ENCODE measurements at places on chromosomes 13 and 19. TPM values are rescaled to one million over a fixed set of nuclear protein-coding genes. Genes with fewer than 3 reads are reported as not detected.

DNA sequence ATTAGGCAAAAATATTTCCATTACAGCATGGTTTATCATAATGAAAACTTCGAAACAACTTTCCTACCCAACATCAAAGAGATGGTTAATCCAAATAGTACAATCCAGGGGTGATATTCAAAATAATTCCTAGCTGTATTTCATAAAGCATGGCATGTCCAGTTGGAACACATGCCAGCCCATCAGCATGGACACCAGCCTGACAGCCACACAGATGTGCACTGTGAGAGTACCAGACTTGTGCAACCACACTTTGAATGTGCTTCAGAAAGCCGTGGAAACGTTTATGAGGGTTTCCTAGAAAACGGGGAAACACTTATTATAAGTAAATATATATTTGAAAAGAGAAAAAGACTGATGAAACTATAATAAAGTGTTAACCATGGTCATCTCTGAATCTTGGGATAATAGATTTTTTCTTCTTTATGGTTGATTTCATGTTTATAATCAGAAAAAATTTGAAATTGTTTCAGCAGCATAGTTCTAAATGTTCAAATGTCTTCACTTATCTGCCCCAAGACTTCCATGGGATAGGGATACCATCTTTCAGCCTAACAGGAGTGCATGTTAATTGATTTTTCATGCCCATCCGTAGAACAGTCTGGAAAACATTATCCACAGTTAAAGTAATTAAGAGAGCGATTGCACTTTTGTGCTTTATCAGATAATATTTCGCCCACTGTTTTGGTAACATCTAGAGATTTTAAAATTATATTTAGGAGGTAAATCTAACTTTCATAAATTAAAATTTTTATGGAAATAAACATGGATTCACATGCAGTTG, 242.6 kb upstream of the IRS2 start:
- DNase-seq: no peak

DNA sequence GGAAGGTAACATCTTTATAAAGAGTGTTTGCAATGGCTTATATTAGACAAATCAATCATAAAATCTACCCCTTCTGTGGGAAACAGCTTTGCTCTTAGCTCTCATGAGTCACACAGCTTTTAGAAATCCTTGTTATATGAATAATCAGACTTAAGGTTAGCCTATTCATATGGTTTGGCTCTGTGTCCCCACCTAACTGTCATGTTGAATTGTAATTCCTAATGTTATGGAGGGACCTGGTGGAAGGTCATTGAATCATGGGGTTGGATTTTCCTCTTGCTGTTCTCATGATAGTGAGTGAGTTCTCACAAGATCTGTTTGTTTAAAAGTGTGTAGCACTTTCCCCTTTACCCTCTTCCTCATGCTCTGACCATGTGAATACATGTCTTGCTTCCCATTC, 704.2 kb upstream of the KLHL1 start:
- no peak for DNase-seq

- no peak for DNase-seq
Observed at GRCh38 chr13:110923777-110924638, 9.1 kb upstream of the ANKRD10 start.

DNA sequence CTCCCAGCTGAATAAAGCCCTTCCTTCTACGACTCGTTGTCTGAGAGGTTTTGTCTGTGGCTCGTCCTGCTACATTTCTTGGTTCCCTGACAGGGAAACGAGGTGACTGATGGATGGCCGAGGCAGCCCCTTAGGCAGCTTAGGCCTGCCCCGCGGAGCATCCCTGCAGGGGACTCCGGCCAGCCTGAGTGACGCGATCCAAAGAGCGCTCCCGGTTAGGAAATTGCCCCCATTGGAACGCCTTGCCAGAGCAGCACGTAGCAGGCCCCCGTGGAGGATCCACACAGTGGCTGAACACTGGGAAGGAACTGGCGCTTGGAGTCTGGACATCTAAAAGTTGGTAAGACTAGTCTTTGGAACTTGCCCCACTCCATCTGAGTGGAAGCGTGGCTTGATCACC, 296.8 kb upstream of the SGCG start:
- no peak for DNase-seq

DNA sequence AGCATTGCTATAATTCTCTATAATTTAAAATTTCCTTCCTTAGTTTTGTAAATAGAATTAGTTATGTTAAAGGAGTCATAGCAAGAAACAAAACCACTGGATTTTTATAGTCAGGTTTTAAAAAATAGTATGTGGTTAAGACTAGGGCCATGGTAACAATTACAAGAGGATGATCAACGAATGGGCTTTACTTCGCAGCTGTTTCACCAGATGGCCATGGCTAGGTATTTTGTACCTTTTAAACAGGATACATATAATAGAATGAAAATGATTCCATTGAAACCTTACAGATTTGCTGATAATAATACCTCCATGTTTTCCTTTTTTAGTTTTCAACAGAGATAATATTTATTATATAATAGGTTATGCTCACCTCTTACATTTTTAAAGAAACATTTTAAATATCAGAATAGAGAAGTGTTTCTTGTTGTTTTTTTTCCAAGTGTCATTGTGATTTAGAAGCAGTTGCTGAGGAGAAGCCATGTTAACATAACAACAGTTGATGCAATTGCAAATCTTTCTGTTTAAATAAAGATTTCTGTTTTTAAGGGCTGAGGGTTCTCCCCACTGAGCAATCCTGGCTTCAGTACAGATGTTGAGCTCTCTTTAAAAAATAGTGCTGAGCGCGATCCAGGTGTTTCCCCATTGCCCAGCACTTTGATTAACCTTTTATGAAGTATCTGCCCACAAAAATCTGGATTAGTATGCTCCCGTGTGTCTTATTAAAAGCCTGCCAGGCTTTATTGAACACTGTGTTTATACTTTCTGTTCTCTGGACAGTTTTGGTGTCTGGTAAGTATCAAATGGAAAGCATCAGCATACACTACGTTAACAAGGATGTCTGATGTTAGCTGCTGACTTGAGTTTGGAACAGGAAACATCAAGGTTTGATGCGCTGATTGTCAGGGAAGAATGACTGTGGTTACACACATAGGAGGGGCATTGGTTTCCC, 205.3 kb downstream of the HS6ST3 start:
- no peak for DNase-seq

- DNase-seq: no peak
Observed at GRCh38 chr19:41116261-41116660, 2.0 kb downstream of the CYP2F1 start.

DOHH gene
- 9.6 TPM for polyA plus RNA-seq

ACP5 gene
- polyA plus RNA-seq: 12.9 TPM

NHLRC3 gene
- 45.5 TPM for polyA plus RNA-seq

Data from renal cortex interstitium (tissue), 15 donors.